ENCODE measurements at places on chromosomes 2 and 18.

- DNase-seq = no peak
Measured at GRCh38 chr2:234521536-234521935, 24.7 kb upstream of the ARL4C start.

DNA sequence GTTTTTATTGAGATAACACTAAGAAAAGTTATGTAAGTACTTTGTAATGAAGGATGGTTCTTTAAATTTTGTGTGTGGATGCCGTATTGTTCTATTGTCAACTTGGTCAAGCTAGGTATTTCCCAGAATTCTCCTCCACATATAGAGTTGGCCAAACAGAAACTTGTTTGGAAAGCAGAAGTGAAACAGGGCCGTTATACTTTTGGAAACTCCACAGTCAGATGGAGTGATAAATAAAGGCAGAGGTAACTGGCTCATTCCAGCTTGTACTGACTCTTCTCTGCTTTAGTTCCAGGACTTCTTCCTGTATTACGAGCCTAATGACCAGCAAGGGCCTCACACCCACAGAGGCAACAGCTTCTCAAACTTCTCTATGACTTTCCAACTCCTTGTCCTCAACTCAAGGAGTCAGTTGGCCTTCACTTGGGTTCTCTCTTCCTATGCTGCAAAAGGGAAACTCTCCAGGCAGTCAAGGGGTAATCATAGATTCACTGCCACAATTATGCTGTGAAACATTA is 16.4 kb upstream of the STARD7 start:
- no peak for DNase-seq

- DNase-seq = no peak
Measured at GRCh38 chr2:129293326-129293725, 686.1 kb upstream of the RAB6C start.

GRCh38 chr2:20972110-20972509 is 71.8 kb downstream of the APOB start:
- DNase-seq = no peak

GRCh38 chr18:48973731-48974130 is 23.0 kb upstream of the SMAD7 start:
- DNase-seq = no peak

- no peak for DNase-seq
Measured at GRCh38 chr18:50133526-50133925, 61.4 kb downstream of the MYO5B start.

- no peak for DNase-seq
Measured at GRCh38 chr2:241744028-241744754, 9.8 kb downstream of the D2HGDH start.

- no peak for DNase-seq
Measured at GRCh38 chr2:160465002-160465401, 28.6 kb downstream of the RBMS1 start.

Data from NCI-H2029 treated with DMSO at 0.1 percent for 48 hours (cell line).